ENCODE measurements at places on chromosomes 5 and 9.

DNA sequence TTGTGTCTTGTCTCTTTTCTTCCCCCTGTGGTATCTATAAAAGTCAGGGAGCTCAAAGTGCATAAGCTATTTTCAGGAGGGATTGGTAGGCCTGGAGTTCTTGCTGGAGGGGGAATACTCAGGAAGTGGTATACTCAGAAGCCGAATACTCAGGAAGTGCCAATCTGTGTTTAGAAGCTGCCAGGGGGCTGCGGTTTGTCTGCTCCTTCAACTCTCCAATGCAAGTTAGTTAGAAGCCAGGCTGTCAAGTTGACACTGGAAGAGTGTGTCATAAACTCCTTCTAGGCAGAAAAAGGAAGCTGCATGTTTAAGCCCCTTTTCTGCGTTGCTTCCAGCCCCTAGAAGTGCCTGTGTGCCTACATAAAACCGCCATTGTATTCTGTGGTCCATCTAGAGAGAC is 366.5 kb downstream of the TAF11L14 start:
- DNase-seq, result no peak

GRCh38 chr5:83586874-83587776 is 115.6 kb downstream of the VCAN start:
- DNase-seq, result no peak

DNA sequence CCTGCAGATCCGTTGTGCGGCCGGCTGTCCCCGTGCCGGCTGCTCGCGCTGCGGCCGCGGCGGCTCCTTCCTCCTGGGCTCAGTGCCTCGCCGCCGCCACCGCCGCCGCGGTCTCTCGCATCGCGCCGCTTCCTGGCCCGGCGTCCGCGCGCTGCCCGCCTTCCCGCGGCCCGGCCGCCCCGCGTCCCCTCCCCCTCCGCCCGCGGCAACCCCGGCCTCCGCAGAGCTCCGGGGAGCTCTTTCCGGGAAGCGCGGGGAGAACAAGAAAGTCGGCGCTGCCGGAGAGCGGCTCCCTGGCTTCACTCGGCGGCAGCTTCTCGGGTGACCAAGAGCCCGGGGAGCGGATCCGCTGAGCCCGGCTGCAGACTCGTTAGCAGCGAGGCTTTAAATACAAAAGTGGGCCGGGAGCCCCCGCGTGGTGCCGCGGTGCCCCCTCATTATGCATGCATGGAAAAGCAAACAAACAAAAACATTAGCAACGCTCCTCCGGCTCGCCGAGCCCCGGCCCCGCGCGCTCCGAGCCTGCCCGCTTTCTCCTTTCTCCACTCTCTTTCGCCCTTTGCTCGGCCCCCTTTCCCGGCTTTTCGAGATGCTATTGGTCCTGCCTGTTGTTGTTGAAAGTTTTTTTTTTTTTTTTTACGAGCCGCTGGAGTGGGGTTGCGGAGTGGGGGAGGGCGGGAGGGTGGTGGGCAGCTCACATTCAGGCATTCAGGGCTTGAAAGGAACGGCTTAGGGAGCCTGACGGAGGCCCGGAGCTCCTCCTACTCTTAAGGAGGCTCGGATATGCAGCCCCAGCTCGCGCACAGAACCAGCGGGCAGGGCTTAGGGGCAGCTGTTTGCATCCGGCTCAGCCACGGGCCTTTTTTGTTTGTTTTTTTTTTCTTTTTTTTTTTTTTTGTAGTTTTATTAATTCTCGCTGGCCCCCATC is at the start of gene GAS1:
Gene GAS1 (minus strand): TSS at position 361 of the 928 bp plus-strand sequence. CDS start 727 bp downstream, outside the sequence.
- DNase-seq, result peak; percentile 42

GRCh38 chr9:30628915-30629567 is 1755.4 kb upstream of the ACO1 start:
- DNase-seq, result no peak

DNA sequence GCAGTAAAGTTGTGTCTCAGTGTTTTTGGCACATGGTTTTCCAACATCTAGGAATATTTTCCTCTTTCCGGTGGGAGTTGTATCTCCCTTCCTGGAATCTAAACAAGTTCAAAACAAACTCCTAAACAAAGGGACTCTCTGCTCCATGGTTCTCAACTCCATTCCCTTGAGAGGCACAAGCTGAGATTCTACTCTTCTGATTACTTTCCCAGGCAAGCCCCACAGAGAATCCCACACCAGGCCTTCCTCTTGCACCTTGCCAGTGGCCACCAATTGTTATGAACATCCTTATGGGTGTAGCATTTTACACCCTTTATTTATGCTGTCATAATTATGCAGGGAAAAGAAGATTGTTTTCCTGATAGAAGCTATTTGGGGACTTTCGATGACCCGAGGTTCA is 25.8 kb upstream of the SH3TC2 start:
- no peak for DNase-seq

DNA sequence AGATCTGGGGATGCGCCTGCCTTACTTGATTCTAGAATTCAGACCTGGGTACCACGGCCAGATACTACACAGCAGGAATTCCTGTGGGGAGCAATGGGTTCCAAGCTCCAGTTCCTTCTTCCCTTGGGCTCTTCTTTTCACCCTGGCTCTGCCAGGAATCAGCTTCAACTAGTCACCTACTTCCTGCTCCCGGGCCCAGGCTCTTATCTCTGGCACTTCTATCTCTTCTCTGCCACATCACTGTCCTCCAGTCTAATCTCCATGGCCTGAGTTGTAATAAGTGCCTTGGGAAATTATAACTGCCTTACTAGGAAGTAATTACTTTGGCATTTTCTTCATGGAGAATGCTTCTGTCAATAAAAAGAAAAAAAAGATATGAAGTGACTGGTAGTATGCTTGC is 26.2 kb upstream of the SERINC5 start:
- peak; percentile 4 for DNase-seq

DNA sequence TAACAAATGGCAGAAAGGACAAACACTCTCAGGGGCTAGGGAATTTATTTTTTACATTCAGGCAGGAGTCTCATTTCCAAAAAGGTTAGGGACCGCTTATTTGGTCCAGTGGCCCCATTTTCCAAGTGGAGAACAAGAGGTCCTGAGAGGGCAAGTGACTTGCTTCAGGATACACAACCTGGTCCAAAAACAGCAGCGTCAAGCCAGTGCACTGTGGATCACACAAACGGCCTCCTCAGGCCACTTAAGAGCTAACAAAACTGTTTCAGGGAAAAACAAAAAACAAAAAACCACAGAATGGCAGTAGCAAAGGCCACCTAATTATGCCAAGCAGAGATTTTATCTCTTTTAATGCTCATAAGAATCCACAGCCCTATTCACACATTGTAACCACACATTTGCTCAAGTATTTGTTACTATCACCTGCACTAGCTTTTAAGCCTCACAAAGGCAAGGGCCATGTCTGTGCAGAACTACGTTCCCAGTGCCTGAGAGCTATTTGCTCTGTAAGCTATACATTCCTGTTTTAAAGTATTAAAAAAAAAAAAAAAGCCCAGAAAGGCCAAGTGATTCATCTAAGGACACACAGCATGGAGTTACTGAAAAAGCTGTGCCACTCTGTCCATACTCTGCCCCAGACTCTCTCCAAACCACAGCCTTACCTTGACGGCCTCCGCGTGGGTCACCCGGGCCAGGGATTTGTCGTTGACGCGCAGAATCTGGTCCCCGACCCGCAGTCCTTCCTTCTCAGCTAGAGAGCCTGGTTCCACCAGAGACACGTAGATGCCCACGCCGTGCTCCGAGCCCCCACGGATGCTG is 1.5 kb downstream of the WHRN start:
- no peak for DNase-seq

- no peak for DNase-seq
Observed at GRCh38 chr5:28685794-28686193, 1647.4 kb upstream of the CDH9 start.

GRCh38 chr5:88687373-88687911 is 195.5 kb downstream of the MEF2C start:
- DNase-seq, result no peak

GRCh38 chr5:160470437-160471361 is 49.0 kb downstream of the PTTG1 start:
- no peak for DNase-seq

GRCh38 chr9:72384710-72385485 is 19.9 kb upstream of the ZFAND5 start:
- DNase-seq, result no peak

DNA sequence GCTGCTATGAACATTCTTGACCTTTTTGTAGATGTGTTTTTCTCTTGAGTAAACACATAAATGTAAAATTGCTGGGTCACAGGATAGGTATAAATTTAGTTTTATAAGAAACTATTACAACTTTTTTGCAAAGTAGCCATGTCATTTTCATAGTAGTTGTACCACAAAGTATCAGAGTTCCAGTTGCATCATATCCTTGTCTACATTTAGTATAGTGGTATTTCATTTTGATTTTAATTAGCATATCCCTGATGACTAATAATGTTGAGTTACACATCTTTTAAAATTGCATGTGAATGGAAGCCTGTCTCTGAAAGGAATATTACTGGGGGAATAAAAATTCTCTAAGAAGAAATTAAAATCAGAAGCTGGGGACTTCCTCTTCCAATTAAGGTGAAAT is 85.4 kb downstream of the TMEM161B start:
- DNase-seq, result no peak

- DNase-seq, result no peak
Observed at GRCh38 chr5:42927730-42928129, 112.4 kb downstream of the ANXA2R start.

DNA sequence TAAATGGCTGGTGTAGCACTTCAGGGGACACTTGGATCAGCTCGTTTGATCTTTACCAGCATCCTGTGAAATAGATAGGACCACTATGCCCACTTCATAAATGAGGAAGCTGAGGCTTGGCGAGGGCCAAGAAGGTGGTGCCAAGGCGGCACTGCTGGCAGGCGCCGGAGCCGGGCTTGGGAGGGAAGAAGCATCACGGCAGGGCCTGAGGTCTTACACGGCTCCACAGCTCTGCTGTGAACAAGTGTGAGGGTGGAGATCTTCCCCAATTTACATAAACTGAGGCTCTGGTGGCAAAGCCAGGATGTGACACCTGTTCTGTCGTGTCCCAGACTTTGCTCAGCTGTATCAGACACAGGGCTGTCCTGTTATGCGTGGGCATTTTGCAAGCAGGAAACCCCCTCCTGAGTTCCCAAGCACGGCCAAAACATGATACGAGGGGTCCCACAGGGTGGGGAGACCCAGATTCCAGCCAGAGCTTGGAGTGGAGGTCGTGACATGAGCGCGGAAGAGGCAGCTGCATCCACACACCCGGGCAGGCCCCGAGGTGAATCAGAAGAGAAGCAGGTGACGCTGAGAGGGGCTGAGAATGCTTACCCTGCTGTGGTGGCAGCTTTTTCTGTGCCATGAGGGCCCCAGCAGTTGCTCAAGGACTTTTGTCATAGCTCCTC is 117.5 kb upstream of the BOD1 start:
- DNase-seq, result peak; percentile 24

- no peak for DNase-seq
Observed at GRCh38 chr5:94240596-94240992, 377.8 kb downstream of the KIAA0825 start.

DNA sequence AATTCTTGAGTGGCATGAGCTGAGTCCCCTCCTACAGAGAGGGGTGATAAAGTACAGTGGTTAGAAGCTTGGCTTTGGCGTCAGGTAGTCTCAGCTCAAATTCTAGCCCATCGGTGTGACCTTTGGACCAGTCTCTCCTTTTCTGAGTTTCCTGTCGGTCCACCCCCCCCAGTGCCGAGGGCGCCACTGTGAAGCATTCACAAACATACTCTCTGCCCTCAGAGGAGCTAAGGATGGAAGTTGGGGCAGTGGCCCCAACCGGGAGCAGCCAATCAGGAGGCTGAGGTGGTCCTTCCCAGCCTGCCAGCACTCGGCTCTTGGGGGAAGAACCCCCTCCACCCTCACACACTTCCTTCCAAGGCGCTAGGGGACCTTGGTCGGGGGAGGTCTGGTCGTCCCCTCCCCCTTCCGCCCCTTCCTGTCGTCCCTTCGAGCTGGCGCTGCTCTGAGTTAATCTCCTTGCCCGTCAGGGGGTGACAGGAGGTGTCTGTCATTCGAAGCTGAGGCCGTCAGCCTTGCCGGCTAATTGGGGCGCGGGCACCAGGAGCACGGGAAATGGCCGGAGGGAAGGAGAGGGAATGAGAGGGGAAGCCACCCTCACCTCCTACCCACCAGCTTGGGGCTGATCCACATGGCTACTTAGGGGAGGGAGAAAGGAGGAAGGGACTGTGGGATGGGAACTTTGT is 53.0 kb downstream of the CXXC5 start:
- DNase-seq, result peak; percentile 12

DNA sequence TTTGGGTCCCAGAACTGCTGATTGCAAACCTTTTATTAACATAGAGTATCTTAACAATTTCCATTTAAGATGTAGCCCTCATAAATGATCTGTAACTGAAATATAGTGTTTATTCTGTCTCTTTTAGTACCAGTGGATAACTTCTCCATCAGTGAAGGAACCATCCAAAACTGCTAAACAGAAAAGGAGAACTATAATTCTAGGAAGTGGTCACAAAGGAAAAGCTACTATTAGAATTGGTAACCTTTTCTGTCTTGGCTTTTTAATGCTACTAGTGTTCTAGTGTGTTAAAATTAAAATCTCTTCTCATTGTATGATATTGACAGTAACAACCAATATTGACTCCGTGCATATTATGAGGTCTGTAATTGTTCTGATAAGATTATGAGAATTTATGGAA is 12.8 kb downstream of the CEP78 start:
- DNase-seq, result no peak

DNA sequence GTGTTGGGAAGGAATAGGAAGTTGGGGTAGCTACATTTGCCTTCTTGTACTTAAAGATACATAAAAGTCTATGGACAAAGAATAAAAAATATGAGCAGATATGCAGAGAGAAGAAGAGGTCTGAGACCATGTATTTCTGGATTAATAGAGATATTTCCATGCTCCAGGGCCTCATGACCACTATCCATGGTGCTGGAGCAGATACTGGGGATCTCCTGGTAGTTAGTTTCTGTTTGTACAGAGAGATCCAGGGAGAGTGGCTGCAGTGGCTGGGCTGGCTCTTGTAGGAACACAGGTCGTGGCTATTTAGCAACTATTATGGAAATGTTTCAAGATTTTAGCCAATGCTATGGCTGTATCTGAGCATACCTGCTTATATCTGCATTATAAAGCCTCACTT is 184.2 kb upstream of the TMEM161B start:
- DNase-seq, result no peak

DNA sequence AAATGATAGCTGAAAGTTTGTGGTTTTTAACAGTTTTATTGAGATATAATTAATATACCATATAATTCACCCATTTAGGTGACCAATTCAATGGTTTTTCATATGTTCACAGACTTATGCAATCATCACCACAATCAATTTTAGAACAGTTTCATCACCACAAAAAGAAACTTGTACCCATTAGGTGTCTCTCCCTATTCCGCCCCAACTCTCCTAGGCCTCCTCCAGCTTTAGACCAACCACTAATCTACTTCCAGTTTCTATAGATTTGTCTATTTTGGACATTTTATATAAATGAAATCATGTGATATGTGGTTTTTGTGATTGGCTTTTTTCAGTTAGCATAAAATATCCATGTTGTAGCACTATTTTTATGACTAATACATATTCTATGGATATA is 38.6 kb downstream of the YTHDC2 start:
- no peak for DNase-seq

GRCh38 chr9:92723299-92723625 is 41.4 kb downstream of the BICD2 start:
- DNase-seq, result no peak

Data from NCI-H146 (cell line).